K562 (cell line): ENCODE measurements at places on chromosomes 1 and 21.

DNA sequence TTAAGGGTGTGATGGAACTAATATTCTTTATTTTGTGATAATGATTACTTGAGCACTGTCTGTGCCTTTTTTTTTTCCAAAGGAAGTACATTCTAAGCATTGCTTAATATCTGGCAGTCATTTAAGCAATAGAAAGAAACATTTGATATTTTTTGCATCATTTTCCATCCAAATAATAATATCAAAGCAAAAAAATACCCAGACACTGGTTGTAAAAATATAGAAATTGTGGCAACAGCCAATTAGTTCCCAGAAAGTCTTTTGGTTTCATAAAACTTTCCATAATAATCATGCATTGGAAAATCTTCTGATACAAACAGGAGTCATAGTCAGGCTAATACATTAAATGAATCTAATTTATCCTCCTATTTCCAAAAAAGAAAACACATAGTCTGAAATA is 629.3 kb upstream of the ADAMTS5 start:
- no peaks in the 10 kb centered on the region for H3K36me3 ChIP-seq
- no peak overlapping the region for H3K27ac ChIP-seq
- no peak for DNase-seq
- no peaks in the 10 kb centered on the region for H3K27me3 ChIP-seq
- H3K4me1 ChIP-seq = no peaks in the 10 kb centered on the region

DNA sequence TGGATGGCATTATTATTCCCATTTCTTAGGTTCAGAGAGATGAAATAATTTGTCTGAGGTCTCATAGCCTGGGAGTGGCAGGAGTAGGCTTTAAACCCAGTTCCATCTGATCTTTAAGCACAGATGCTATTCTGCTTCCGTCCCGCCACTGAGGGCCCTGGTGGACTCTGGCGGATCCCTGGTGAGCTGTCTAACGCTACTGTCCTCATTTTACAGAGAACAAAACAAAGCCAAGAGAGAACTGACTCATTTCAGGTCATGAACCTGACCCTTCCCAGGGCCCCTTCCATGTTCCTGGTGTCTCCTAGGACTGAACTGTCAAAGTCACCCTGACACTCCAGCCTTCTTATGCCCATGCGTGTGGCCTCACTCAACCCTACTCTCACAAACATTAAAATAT is 3.1 kb upstream of the GALE start:
- H3K27me3 ChIP-seq = no peaks in the 10 kb centered on the region
- H3K27ac ChIP-seq = no peak overlapping the region
- no peak overlapping the region for H3K4me3 ChIP-seq
- peaks cover 7% of the 10 kb centered on the region; the same call in 2 of the 3 replicates for H3K36me3 ChIP-seq
- H3K4me1 ChIP-seq = peaks cover 31% of the 10 kb centered on the region

- no peaks in the 10 kb centered on the region for H3K36me3 ChIP-seq
- no peaks in the 10 kb centered on the region for H3K4me1 ChIP-seq
- DNase-seq = no peak
- no peak overlapping the region for H3K4me3 ChIP-seq
- H3K27me3 ChIP-seq = no peaks in the 10 kb centered on the region
Observed at GRCh38 chr1:93007941-93008577, 46.8 kb upstream of the DIPK1A start.

DNA sequence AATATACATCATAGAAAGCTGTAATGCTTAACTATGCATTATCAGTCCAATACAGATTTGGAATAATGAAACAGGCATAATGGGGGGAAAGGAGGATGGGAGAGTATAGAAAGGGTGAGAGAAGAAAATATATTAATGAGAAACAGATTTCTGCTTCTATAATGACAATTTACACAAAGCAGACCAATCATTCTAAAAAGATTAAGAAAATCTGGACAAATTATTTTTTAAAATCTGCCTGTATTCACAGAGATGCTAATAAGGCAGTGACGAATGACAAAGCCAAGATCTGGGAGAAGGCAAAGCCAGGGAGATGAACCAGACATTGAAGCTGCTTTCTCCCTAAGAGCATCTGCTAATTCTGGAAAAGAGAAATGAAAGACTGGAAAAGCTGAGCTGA is 50.0 kb downstream of the SPATA6 start:
- no peaks in the 10 kb centered on the region for H3K27me3 ChIP-seq
- H3K4me3 ChIP-seq = no peak overlapping the region
- no peaks in the 10 kb centered on the region for H3K36me3 ChIP-seq
- H3K27ac ChIP-seq = no peak overlapping the region
- DNase-seq = no peak

DNA sequence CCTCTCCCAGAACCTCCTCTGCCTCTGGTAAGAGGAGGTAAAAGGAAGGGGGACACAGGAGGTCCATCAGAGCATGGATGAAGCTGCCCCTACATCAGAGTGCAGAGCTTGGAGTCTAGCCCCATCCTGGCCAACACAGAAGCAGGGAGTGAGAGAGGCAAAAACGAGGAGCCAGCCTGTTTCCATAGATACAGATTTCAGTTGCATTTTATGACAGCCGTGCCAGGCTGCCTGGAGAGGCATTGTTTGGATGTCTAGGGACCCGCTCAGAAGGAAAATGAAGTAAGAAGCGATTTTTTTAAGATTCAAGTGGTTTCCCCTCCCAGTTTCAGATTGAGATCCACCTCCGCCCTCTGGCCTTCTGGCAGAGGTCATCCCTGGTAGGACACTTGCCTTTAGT is 11.5 kb upstream of the GJA8 start:
- H3K27me3 ChIP-seq = peaks cover 2% of the 10 kb centered on the region; the same call in 2 of the 3 replicates
- no peak overlapping the region for H3K27ac ChIP-seq
- H3K4me1 ChIP-seq = no peaks in the 10 kb centered on the region
- no peak overlapping the region for H3K4me3 ChIP-seq

DNA sequence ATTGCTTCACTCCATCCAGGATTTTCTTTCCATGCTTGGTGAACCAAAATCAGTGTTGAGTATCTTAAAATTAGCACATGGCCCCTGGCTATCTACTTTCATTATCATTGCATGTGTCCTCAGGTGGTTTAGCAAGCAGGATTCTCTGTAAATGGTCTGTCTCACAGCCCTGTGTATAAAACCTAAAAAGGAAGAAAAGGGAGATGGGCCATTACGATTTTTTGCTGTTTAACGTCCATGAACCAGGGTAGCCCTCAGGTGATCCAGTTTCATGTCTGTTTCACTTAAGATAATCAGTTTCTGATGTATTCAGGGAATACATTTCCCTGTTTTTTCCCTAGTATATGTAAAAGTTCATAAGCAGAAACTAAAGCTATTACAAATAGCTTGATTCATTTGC is 238.2 kb downstream of the NFIA start:
- peaks cover 5% of the 10 kb centered on the region; the same call in 1 of the 3 replicates for H3K36me3 ChIP-seq
- no peak overlapping the region for H3K27ac ChIP-seq
- no peaks in the 10 kb centered on the region; the same call in 1 of the 2 replicates for H3K4me1 ChIP-seq
- H3K4me3 ChIP-seq = no peak overlapping the region
- no peak for DNase-seq

DNA sequence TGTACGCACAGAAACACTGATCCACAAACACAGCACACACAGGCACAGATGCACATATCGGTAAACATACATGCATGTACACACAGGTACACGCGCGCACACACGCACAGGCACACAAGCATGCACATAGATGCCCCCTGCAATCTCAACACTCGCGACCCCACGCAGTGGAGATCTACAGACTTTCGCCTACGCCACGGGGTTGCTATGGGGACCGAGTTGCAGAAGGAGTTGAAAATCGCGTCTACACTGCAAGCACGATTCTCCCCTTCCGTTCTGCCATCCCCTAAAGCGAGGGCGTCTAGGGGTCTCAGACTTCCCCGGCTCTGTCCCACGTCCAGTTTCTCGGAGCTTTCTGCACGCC is 826 bp downstream of the TRIM17 start:
- H3K36me3 ChIP-seq = no peaks in the 10 kb centered on the region
- H3K27me3 ChIP-seq = no peaks in the 10 kb centered on the region
- no peak overlapping the region for H3K4me3 ChIP-seq
- H3K27ac ChIP-seq = no peak overlapping the region
- peaks cover 39% of the 10 kb centered on the region for H3K4me1 ChIP-seq

DNA sequence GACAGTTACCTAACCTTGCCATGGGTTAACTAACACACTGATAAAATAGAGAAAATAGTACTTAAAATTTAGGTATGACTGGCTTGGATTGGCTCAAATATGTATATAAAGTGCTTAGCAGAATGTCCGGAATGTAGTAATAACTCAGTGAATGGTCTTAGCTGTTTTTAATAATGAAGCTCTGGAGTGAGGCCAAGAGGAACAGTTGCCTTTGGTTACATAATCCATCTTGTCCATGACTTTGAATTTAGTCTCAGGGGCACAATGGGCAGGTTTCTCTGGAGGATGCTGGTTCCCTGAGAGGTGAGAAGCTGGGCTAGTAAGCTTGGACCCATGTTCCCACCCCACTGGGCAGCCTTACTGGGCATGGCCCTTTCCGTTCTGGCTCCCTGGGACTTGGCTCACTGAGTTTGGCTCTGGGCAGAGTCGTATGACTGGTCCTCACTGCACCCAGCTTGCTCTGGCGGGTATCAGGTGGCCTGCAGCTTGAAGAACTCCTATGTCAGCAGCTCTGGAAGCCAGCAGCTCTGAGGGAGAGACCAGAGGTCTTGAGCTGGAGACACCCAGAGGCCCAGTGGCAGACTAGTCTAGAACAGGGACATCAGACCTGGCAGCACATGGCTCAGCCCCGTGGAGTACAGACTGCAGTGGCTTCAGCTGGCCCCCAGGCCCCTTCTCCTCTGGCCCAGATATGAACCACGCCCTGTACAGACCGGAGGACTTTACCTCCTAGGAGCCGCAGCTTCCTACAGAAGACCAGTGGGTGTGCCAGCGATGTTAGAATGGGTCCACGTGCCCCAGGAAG is 40.4 kb downstream of the TENT5C start:
- no peaks in the 10 kb centered on the region for H3K36me3 ChIP-seq
- no peak overlapping the region for H3K27ac ChIP-seq
- peak; percentile 39 for DNase-seq
- no peaks in the 10 kb centered on the region for H3K27me3 ChIP-seq
- H3K4me3 ChIP-seq = no peak overlapping the region

GRCh38 chr1:19888112-19888511 is 5.9 kb downstream of the OTUD3 start:
- no peak overlapping the region for H3K27ac ChIP-seq
- no peak for DNase-seq
- no peak overlapping the region for H3K4me3 ChIP-seq

DNA sequence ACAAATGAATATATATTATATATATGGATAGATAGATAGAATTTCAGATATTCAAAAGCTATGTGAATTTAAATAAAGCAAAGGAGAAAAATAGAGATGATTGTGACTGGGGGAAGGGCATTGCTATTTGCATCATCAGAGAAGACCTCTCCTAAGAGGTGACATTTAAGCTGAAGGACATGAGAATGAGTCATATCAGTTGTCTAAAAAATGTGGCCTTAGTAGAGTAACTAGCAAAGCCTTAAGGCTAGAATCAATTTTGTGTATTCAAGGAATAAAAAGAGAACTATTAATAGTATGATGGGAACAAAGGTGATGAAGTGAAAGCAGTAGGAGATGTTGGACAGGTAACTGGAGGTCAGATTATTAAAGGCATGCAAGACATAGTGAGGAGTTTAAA is 34.8 kb upstream of the SLC35F3 start:
- no peaks in the 10 kb centered on the region for H3K27me3 ChIP-seq
- H3K4me1 ChIP-seq = no peaks in the 10 kb centered on the region
- DNase-seq = no peak

DNA sequence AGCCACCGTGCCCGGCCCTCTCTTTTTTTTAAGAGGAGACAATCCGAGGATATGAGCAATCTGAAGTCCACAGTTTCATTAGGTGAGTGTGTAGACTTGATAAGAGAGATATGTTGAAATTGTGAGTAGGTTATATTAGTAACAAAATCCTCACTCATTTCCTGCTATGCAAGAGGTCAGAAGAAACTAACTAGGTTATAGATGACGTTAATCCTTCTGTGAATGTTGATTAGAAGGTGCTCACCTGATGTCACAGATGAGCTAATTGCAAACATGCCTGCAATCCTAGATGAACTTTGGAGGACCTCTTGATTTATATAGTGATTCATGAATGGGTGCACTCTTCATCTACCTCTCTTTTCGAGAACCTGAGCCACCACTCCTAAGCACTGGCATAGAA is 29.3 kb downstream of the NTMT2 start:
- no peak overlapping the region for H3K4me3 ChIP-seq
- H3K4me1 ChIP-seq = no peaks in the 10 kb centered on the region
- H3K27ac ChIP-seq = no peak overlapping the region
- no peaks in the 10 kb centered on the region for H3K27me3 ChIP-seq

DNA sequence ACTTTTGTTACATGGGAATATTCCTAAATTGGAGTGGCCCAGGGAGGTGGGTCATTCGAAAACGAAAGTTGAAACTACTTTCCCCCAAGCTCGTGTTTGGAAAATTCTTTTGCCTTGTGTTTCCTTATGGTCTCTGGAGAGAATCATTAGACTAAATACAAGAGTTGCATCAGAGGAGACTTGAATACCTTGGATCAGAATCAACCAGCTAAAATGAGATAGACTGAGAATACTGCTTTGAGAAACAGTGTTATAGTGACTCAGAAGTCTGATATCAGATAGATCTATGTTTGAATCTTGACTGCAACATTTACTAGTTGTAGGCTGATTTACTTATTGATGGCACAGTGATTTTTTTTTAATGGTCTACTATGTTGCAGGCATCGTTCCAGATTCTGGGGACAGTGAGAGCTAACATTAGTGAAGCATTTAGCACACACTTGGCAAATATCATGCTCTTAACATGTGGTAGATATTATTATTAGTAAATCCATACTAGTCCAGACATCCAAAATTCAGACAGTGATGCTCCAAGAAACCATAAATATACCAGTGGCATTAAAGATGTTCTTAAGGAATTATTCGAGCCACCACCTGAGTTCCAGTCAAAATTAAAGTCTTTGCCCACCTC is 12.9 kb upstream of the ACTN2 start:
- H3K27ac ChIP-seq = no peak overlapping the region
- no peak overlapping the region for H3K4me3 ChIP-seq
- H3K27me3 ChIP-seq = peaks cover 5% of the 10 kb centered on the region; the same call in 2 of the 3 replicates
- no peaks in the 10 kb centered on the region for H3K4me1 ChIP-seq

- no peaks in the 10 kb centered on the region for H3K27me3 ChIP-seq
- no peak for DNase-seq
- no peak overlapping the region for H3K4me3 ChIP-seq
- H3K36me3 ChIP-seq = no peaks in the 10 kb centered on the region
Observed at GRCh38 chr1:23546897-23547584, 12.3 kb downstream of the ID3 start.

DNA sequence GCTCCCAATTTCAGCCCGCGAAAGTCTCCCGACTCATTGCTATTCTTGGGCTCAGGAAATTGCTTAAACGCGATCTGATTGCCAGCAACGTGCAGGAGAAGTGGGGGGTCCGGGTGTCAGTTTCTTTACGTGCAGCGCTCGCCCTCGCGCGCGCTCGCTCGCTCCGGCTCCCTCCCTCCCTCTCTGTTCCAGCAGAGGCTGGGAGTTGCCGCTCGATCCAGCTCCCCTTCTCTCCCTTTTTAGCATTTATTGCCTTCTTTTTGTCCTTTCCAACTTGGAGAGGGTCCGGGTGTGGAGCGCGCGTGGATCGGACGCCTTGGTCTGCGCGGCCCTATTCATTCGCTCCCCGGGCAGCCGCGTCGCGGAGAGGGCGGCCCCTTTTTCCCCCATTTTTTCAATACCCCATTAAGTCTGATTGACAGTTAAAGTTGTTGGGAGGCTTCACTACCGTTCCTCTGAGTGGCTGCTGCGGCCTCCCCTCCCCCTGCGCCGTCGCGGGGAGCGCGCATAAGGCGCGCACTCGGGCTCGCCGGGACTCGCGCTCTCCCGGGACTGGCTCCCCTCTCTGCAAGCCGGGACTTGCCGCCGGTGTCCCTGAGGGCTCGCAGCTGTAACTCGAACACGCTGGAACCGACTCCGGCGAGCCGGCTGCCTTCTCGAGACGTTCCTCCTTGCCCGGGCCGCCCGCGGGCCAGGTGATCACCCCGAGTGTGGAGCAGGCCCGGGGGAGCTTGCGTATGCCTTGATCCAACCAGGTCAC is at the start of gene DHRS3:
Gene DHRS3, minus strand, starts transcription at position 310 of the 760 bp plus-strand sequence. CDS start 862 bp downstream, outside the sequence.
- H3K4me1 ChIP-seq = peaks cover 28% of the 10 kb centered on the region
- peaks cover 22% of the 10 kb centered on the region for H3K36me3 ChIP-seq
- peak within 1 kb of the TSS; percentile 94 for H3K27ac ChIP-seq
- H3K4me3 ChIP-seq = peak within 1 kb of the TSS; percentile 71
- peak; percentile 93 for DNase-seq
